ENCODE measurements at places on chromosomes 13 and 19.

DNA sequence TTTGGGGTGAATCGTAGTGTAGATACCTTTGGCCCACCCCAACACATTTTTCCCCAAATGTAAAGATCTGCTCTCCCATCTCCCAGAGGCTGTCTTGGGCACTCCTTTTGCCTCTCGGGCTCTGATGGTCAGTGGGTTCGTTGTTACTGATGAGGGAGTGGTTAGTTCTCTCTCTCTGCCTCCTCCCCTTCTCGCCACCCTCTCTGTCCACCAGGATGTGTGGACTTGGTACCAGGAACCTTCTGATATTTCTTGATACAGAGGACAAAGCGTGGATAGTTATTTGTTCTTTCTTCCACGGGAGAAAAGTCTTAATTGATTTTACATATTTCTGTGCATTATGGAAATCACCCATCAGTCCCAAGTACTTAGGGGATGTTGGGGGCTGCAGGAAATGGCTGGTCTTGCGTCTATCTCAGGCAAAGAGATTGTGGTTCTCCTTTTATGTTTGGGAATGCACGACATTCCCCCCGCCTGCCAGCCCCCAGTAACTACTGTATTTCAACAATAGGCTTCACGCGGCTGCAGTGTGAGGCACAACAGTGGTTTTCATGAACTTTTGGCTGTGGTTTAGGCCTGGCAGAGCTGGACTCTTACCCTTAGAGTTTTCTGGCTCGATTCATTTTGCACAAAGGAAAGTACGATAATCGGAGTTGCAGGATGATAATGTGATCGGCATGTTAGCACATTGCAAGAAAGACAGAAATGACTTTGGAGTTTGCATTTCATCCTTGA is 79.0 kb upstream of the ZNF536 start:
- no peak for DNase-seq

GRCh38 chr19:294946-295686 is 3.9 kb upstream of the PLPP2 start:
- no peak for DNase-seq

GRCh38 chr19:18333680-18334079 is 6.7 kb upstream of the PGPEP1 start:
- no peak for DNase-seq

DNA sequence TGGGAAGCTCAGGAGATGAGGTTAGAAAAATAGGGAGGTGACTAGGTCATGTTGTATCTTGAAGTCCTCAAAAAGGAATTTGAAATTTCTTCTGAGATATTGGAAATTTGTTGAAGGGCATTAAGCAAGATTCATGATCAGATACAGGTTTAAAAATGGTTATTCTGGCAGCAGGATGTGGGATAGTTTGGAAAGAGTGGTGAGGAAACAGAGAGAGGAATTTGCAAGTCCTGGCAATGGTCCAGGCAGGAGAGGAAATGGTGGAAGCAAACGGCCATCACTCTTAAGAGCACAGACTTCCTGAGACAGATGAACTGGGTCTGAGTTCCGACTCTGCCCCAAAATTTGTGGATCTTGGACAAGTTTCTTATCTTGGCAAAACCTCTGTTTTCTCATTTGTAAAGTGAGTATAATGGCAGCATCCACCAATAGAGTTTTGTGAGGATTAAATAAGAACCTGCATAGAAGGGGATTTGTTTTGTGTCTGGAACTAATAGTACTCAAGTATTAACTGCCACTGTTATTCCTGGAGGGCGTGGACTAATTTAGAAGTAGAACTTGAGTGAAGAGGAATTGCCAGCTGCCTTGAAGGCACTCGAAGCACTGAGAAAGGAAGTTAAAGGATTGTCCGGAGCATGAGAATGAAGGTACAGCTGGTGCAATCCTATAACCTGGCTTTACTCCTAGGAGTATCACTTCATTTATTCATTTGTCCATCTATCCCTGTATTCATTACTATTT is 99.6 kb downstream of the CCNA1 start:
- peak; percentile 23 for DNase-seq

Measured in EL (cell line).